ENCODE measurements at places on chromosomes 7 and 10. TPM values are rescaled to one million over a fixed set of nuclear protein-coding genes. Genes with fewer than 3 reads are reported as not detected.
A peak's percentile ranks its signal among the peaks of the same experiment; 100 is the strongest.

Gene SPDYE2
- polyA plus RNA-seq: 14.8 TPM

- DNase-seq: no peak
Measured at GRCh38 chr7:66352071-66352470, 146.9 kb downstream of the TPST1 start.

GRCh38 chr10:102327002-102327401, 68.5 kb upstream of the NFKB2 start:
- DNase-seq: no peak

Gene HOXA5
- 76.0 TPM for polyA plus RNA-seq

GRCh38 chr10:13831711-13832141, 245.0 kb downstream of the PRPF18 start:
- DNase-seq: no peak

GRCh38 chr10:122181041-122181732, 89.9 kb upstream of the BTBD16 start:
- no peak for DNase-seq

DNA sequence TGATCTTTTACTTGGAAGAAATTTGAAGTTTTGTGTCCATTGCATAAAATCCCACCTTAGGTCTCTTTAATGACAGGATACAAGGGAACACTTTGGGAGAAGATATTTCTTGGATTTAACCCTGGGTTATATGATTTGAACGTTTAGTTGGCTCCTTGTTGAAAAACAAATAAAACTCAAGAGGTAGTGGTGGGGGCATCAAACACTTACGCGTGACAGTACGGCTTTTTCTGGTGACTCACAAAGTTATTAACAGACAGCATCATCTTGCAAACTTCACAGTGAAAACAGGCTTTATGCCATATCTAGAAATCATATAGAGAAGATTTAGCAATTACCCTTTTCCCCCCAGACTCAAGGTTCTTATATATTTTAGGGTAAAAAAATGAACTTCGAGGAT, 699 bp downstream of the NRAP start:
- no peak for DNase-seq

DNA sequence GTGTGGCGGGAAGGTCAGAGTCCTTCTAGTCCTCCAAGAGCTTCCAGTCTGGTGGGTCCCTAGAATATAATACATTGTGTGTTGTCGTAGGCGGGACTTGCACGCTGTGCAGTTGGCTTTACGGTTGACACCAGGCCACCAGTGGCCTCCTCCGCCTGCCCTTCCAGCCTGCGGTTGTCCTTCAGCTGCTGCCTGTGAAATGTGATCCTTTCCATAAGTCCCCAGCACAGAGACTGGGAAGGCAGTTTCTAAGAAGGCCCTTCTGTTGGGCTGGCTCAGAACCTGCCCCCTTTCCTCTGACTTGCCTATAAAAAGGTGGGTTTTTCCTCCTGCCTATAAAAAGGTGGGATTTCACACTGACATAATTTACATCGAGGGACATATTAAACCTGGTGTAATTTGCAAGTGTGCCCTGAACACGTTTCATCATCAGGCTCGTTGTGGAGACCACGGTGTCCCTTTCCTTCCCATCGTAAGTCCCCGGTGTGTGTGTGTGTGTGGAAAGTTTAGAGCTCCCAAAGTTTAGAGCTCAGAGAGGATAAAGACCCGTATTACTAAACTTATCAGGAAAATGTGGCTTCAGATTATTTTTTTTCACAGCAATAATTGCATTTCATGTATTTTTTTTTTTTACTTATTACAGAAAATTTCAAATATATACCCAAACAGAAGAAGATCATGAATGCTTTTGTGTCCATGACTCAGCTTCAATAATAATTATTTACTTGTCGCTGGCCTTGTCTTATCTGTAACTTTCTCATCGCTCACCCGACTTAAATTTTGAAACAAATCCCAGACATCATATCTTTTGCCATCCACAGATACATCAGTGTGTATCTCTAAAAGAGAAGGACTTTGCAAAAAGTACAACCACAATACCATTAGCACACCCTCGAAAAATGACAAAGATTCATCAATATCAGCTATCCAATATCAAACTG, 45.1 kb downstream of the CUX1 start:
- DNase-seq: no peak

DNA sequence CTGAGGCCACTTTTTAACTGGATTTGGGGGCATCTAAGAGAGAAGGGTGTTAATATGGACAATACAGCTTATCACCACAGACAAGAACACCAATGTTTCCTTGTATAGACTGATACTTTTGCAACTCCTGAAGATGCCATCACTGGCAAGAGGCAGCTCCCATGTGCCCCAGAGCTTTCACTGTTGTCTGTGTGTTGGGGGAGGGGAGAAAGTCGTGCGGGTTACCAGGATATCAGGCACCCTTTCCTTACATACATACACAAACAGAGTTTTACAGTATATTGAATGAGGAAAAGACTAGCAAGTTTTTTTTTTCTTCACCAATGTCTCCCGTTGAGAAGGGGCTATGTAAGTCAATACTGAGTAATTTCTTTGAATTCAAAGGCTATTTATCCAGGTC, 4.1 kb upstream of the DLX6 start:
- DNase-seq: no peak

DNA sequence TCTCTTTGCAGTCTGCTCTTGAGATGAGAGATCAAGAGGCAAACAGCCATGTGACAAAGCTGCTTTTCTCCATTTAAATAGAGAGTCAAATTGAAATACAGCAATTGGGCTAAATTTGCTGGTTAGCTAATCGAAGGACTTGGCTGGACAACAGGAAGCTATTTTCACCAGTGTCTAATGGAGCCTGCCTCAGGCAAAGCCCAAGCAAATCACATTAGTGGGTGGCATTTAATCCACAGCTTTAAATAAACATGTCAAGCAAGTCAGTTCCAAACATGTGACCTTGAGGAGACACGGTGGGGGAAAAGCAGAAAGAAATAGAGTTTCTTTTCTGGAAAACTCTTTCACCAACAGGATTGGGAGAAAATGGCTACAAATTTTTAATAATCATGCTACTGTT, 180.5 kb upstream of the AOAH start:
- peak; percentile 19 for DNase-seq

DNA sequence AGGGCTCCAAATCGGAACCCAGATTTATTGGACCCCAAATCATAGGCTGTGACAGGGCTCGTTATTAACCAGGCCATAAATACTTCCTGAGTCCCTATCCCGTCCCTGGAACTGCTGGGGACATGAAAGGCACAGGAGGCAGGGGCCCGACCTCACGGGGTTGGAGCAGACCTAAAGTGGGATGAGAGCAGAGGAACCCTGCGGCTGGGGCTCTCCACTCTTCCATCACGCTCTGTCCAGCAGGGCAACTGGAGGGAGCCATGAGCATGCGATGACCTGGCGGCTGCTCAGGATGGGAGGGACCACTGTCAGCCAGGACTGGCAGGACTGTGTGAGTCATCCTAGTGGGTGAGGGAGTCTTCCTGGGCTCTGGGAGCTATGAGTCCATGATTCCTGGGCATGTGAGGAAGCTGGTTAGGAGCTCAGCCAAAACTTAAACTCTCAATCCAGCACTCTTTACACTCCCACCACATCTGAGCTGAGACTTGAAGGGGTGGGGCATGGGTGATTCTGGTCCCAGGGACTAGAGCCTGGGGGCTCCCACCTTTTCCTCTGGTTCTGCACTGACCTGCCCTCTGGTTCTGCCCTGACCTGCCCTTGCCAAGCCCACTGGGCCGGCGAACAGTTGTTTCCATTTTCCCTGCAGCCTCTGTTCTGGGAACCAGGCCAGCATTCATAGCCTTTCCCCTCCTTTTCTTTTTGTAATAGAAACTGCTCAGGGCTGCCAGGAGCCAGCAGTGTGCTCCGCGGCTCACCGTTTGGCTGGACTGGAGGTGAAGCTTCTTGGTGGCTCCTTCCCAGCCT, 47.1 kb downstream of the SYPL1 start:
- DNase-seq: no peak

Gene NPTX2
- 3.7 TPM for polyA plus RNA-seq

Gene CALML5
- polyA plus RNA-seq: not detected

GRCh38 chr10:124180044-124180745, 86.8 kb upstream of the CHST15 start:
- no peak for DNase-seq

Measured in left kidney (tissue), 8 donors.